ENCODE measurements at places on chromosomes 12 and 14. TPM values are rescaled to one million over a fixed set of nuclear protein-coding genes. Genes with fewer than 3 reads are reported as not detected.
A peak's percentile ranks its signal among the peaks of the same experiment; 100 is the strongest.

- peak; percentile 80 for DNase-seq
Measured at GRCh38 chr12:79451978-79452377, 238.8 kb downstream of the PAWR start.

NKX2-8 gene
- not detected for total RNA-seq

CMTM5 gene
- 2.7 TPM for total RNA-seq

GRCh38 chr14:24735984-24736630 lies 102.1 kb upstream of the GZMB start:
- no peak for DNase-seq

- no peak for DNase-seq
Measured at GRCh38 chr12:46556819-46557524, 184.4 kb upstream of the SLC38A2 start.

- DNase-seq = no peak
Measured at GRCh38 chr12:15633201-15633600, 156.0 kb downstream of the EPS8 start.

DNA sequence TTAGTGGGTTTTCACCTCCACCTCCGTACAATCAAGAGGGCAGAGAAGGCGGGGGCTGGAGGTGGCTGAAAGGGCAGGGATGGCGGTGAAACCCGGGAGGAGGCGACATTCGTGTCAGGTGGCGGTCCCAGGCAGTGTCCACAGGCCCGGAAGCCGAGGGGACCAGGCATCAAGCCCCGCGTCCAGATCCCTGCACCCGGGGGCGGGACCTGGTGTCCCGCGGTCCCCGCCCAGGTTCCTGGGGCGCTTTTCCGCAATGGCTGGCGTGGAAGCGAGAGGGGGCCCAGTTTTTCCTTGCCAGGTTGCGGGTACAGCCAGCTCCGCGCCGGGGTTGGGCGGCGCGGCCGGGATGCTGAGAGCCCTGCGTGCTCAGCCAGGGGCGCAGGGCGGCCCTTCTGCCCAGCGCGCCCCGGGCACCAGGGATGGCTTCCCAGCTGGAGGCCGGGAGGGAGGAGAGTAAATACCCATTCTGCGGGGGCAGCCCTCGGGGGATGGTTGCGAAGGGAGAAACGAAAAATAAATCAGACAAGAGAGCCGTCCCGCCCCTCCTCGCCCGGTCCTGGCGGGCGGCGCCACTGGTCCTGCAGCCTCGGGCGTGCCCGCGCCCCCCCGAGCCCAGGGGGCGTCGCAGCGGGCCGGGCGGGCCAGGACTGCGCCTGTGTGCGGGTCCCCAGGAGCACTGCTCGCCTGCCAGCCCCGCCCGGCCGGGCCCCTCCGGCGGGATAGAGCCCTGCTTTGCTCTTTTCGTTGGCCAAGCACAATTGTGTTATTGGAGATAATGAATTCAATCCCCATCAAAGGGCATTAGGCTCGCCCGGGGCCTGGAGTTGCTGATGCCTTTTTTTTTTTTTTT lies 11.5 kb downstream of the FOXA1 start:
- DNase-seq = no peak

KCNC2 gene
- 0.20 TPM for total RNA-seq

TMCC3 gene
- 9.8 TPM for total RNA-seq

DNA sequence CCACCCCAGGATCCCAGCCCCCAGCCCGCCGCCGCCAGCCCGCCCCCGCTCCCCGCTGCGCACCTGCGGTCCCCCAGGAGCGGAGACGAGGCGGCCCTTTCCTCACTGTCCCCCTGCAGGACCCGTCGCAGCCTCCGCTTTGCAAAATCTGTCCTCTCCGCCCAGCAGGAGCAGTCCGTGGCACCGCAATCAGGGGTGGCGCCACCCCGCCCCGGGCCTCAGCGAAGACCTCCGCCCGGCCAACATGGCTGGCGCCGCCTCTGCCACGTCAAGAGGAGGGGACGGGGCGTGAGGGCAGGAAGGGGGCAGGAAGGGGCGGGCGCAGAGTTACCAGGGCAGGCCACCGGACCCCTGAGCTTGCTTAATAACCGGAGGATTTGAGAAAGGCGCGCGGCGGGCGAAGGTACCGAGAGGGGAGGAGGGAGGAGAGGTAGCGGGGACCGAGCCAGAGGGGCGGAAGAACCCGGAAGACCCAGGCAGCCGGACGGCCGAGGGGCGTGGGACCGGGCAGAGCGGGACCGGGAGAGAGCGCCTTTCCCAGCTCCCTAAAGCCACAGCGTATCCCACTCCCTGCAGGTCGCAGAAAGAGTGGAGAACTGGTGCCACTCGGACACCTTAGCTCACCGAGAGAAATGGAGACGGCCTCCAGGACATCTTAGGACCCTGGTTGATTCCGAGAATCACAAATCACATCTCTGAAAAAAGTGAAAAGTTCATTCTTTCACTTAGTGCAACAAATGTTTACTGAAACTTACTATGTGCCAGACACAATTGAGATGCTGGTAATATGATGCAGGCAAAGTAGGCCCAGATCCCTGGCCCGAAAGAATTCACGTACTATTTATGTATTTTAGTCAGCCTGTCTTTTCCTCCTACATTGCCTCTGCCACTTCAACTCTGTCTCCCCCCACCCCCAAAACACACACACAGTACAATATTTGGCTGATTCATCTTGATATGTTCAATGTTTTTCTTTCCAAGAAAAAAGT lies at the start of gene SEC23A:
SEC23A (minus strand) TSS at position 267 of the 989 bp plus-strand sequence. CDS start 7,117 bp downstream, outside the sequence.
- DNase-seq = peak; percentile 87

DNA sequence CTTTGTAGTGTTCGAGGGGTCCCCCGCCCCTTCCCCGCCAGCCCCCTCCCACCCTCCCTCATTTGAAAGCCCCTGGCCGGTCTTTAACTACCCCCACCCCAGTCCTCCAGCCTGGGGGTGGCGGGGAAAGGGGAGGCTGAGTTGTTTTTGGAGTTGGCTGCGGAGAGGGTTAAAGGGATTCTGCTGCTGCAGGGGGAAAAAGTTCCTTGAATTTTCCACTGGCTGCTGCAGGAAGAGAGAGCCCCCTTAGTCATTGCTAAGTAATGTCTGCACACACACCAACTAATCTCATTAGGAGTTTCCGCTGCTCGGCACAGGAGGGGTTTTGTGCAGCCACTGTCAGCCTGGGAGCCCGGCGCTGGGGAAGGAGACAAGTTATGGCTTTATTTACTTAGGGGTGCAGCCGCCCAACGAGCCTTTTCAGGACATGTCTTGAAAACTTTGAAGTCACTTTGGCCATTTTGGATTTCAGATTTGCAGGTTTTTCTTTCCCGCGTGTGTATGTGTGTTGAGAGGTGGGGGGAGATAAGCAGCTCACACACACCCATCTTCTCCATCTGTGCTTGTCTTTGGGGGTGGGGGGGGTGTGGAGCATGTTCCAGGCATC lies 1.8 kb downstream of the ELK3 start:
- peak; percentile 54 for DNase-seq

GRCh38 chr14:24370748-24371147 lies 2.8 kb downstream of the NFATC4 start:
- DNase-seq = no peak

- DNase-seq = no peak
Measured at GRCh38 chr12:114740448-114740847, 56.5 kb upstream of the TBX3 start.

LIN7A gene
- 5.9 TPM for total RNA-seq
